A549 (cell line): ENCODE measurements at places on chromosomes 1 and 21.

DNA sequence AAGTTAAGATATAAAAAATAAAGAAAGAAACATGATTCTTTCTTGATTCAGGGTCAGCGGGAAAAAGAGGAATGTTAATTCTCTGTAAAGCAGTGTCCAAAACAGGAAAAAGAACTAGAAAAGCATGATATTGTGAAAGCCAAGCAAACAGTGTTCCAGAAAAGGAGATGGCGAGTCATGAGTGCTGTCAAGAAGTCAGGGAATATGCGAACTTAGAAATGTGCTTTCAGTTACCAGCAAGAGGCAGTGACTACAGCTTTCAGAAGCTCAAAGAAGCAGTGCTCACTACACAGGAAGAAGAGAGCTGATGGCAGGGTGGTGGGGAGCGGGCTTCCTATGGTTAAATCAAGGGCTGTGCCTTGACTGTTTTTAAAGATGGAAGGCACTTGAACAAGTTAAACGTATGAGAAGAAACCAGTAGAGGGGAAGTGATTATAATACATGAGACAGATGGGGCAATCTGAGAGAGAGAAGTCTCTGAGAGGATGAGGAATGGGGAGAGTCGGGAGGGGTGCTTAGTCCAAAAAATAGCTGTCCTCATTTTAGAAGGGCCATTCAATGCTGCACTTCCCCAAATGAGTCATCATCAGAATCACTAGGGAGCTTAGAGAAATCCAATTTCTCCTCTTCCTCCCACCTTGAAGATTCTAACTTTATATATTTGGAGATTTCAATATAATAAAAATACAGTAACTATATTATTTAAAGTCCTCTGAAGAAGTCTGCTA lies 90.4 kb downstream of the KCNK1 start:
- DNase-seq: no peak

GRCh38 chr1:53946252-53947171 lies at the start of gene LRRC42:
Gene LRRC42 (plus strand): TSS chr1:53946350. CDS start chr1:53952000, 5,650 bp downstream.
- DNase-seq: peak; percentile 70

DNA sequence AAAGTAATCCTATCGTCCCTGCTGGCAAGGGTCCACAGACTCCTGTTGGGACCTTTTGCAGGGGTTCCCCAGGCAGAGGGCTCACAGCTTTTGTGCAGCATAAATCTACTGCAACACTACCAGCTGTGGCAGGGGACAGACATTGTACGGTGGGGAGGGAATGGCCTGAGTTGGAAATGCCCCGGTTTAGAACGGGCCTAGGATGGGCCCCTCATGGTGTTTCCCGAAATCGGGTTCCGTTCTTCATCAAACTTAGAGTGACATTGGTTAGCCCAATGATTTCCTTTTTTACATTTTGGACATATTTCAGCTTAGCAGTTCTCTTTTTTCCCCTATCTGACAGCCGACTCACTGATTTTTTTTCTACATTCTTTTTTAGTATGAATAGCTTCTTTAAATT lies 26.5 kb upstream of the SAMD11 start:
- no peak for DNase-seq

GRCh38 chr21:35940074-35940927 lies 120.0 kb downstream of the SETD4 start:
- DNase-seq: peak; percentile 24

GRCh38 chr1:174995916-174996315 lies 3.8 kb upstream of the CACYBP start:
- DNase-seq: no peak

- no peak for DNase-seq
Measured at GRCh38 chr1:17914131-17914530, 159.0 kb downstream of the ACTL8 start.

- DNase-seq: no peak
Measured at GRCh38 chr1:21820597-21821232, 8.7 kb downstream of the LDLRAD2 start.

DNA sequence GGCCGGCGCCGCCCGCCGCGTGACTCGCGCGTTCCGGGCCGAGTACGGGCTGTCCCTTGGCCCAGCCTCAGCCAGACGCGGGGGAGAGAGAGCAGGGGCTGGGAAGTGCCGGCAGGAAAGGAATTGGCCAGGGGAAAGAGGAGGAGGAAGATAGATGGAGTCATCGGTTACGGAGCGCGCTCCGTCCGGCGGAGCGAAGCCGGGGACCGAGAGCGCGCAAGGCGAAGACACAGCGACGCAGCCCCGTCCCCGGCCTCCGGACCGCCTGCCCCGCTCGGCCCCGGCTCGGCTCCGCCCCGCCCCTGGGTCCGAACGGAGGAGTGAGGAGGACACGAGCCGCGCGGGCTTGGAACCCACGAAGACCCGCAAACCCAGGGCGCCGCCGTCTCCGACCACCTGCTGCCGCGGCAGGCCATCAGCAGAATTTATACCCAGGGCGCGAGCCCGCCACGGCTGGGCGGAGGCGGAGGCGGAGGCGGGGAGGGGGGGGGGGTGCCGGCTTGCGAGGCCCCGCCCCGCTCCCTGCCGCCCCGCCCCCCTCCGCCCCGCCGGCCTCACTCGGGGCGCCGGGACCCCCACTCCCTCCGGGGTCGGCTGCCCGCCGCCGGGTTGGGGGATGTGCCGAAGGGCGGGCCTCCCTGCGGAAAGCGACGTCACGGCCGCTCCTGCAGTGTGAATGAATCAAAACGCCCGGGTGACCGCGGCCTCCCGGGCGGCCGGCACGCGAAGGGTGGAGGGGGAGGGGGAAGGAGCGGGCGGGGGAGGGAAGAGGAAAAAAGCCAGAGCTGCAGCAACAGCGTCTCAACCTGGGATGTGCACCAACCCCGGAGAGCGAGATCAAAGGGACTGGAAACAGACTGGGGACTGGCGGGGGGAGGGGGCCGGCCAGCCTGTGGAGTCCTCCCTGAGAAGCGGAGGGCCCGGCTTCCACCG lies at the start of gene LHX4:
LHX4 (plus strand) TSS at position 782 of the 933 bp plus-strand sequence. CDS start 266 bp downstream, outside the sequence.
- DNase-seq: peak; percentile 85

DNA sequence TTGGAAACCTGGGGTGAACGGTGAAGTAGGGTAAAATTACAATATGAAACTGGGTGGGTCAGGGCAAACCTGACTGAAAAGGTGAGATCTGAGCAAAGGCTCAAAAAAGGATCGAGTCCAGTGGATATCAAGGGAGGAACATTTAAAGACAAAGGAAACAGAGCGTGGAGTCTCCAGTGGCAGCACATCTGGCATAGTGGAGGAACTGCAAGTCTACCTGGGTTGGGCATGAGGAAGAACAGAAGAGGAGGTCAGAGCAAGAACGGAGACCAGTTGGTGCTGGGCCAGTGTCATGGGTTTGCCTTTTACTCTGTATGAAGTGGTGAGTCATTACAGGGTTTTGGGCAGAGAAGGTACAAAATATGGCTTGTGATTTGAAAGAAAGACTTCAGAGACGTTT lies 163.7 kb downstream of the NTPCR start:
- peak; percentile 72 for DNase-seq

- no peak for DNase-seq
Measured at GRCh38 chr1:237043846-237044636, 2.1 kb downstream of the RYR2 start.
